ENCODE measurements at places on chromosomes 12 and 14.

- DNase-seq, result no peak
Observed at GRCh38 chr12:122501489-122501989, 807 bp upstream of the ZCCHC8 start.

- no peak for DNase-seq
Observed at GRCh38 chr14:67137744-67138371, 51.4 kb upstream of the GARIN2 start.

DNA sequence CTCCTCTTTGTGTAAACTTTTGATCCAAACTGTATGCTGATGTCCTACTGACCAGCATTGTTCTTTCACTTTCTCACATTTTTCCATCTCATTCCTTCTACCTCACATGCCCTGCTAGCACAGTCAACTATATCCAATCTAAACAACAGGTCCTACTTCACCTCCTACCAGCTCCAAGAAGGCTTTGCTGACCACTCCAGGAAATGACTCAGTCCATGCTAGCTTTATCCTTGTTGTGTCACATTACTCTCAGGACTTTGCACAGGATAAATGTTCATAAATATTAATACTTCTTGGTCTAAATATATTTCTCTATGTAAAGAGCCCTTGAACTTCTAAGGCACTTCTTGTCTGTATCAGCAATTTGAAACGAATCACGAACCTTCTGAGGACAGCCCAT, 64.9 kb upstream of the PCED1B start:
- DNase-seq, result peak; percentile 91

DNA sequence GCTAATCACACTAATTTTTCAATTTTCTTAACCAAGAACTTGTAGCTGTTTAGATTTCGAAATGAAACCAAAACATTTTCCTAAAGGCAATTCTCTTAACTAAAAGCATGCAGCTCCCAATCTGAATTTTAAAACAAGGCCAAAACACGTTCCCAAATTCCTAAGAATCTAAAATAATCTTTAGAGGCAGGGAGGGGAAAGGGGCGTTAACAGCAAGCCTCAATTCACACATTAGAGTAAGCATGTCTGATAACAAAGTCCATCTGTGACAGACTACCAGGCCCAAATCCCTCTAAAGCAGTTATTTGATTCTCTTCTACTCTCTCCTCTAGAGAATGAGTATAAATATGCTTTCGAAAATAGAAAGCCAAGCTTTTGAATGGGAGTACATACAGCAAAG, 754 bp downstream of the ATG14 start:
- DNase-seq, result no peak

DNA sequence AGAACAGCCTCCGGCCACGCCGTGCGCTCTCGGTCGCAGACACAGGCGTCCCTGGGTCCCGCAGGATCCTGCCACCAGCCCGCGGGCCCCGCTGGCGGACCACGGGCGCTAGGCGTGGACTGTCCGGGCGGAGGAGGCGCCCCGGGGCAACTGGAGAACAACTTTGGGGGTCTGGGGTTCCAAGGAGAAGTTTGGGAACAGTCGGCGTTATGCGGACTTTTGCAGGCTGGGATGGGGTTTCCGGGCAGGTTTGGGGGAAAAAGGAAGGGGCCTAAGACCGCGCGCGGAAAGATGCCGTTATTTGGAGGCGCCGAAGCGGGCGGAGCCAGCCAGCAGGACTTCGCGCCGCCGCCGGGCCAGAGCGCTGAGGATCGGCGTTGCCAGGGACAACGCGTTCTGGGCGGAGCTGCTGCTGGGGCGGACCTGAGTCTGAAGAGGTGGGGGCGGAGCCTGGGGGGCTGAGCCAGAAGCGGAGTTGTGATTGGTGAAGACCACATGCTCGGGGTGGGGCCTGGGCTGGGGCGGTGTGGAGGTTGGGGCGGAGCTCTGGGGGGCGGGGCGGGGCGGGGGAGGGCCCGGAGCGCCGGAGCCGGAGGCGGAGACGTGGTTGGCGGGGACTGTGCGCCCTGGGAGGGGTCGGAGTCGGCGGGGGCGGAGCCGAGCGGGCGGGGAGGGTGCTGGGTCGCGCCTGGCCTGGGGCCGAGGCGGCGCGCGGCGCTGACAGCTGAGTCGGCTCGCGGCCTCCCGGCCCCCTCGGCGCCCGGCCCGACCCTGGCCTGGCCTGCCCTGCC, at the start of gene CYP46A1:
CYP46A1 (plus strand) TSS at position 680 of the 791 bp plus-strand sequence. CDS start 120 bp downstream, outside the sequence.
- peak; percentile 94 for DNase-seq

GRCh38 chr12:100624571-100624970, 51.1 kb downstream of the GAS2L3 start:
- no peak for DNase-seq

DNA sequence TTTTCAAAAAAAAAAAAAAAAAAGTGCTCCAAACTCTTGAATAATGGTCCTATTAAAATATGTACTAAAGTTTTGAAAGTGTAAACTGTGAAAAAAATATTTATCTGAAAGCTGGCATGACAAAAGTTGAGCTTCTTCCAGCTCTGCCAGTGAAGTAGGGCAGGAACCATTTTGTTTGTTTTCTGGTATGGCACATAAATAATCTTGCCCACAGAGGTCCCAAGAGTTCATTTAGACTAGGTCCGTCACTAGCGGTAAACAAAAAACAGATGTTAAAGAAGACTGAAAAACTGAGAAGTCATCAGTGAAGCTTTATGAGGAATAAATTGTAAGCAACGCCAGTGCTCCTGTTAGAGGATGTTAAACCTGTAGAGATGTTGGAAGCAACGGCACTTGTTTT, 7.0 kb downstream of the ERP27 start:
- DNase-seq, result no peak

DNA sequence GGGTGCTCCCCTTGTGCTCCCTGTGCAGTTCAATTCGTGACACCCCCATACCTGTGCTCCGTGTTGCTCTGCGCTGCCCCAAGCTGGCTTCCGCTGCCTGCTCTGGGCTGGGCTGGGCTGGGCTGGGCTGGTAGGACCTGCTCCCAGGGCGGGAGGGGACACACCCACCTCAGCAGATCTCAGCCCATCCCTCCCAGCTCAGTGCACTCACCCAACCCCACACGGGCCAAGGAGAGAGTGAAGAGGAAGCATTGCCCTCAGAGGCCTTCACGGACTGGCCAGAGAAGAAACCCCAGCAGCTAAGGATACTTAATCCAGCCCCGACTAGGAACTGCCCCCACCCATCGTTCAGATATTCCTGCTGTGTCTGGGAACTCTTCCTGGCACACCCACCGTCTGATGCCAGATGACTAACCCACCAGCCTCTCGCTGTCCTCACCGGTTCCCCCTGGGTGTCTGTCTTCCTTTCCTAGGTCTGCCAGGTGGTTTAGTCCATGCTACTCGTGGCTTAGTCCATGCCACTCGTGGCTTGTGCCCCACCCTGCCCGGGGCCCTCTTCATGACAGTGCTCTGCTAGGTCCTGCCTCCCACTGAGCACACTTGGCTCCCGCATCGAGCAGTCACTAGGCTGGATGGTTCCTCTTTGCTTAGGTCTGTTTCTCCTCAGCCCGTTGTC, at the start of gene LPAR5:
LPAR5 (minus strand) TSS at position 104 of the 676 bp plus-strand sequence. CDS start 14,711 bp downstream, outside the sequence.
- DNase-seq, result no peak

GRCh38 chr14:22994762-22995275, 12.5 kb upstream of the AJUBA start:
- DNase-seq, result no peak

DNA sequence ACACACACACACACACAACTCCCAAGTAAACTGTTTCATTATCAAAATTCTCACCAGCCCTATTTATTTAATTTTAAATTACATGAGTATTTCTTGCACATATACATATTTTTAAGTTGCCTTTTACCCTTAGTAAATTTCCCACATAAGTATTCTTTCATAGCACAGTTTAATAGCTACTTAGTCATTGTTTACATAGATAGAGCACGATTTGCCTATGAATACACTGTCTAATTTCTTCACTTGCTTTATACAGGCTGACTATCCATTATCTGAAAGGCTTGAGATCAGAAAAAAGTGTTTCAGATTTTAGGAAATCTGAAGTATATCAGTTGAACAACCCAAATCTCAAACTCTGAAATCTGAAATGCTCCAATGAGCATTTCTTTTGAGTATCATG, 30.9 kb downstream of the NIN start:
- DNase-seq, result no peak

DNA sequence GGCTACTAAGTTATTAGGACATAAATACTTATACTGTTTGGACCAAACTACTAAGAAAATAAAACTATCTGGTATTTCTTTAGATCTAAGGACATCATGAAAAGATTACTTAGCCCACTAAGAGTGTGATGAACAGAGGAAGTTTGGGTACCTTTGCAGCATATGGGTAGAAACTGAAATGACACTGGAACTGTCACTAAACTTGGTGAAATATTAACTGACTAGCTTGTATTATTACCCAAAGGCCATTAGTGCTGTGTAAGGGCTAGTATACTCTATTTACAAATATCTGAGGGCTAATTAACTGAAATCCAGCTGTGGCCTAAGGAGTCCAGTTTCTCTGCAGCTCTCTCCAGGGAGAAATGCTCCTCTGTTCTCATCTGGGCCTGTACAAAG, 45.5 kb downstream of the PAWR start:
- no peak for DNase-seq

DNA sequence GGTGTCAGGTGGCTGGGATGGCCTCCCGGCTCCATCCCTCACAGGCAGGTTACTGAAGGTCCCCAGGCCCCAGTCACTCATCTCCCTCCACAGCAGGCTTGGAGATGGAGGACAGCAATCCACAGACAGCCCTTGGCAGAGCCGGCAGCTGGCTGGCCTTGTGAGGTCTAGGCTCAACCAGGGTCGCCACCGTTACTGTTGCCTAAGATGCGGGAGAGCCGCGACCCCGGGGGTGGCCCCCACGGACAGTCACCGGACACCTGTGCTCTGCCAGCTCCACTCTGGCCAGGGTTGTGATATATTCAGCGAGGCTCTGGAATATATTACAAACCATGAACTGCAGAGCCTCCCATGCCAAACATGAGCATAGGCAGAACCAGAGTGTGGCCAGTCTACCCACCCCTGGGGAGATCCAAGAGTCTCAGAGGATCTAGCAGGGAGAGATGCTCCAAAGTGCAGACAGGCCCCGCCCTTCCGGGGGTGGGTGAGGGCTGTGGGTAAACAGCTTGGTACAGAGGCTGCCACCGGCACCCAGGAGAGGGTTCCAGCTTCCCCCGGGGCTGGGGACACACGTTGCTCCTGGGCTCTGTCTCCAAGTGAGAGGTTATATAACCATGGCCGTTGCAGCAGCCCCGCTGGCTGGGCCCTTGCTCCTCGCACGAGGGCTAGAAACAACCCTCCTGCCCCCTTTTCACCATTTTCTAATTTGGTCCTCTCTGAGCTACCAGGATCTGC, 55.9 kb upstream of the DIO3 start:
- DNase-seq, result no peak

- DNase-seq, result no peak
Observed at GRCh38 chr12:67107751-67108269, 161.3 kb upstream of the CAND1 start.

- DNase-seq, result no peak
Observed at GRCh38 chr12:14605401-14605989, 37.8 kb upstream of the PLBD1 start.

- DNase-seq, result no peak
Observed at GRCh38 chr12:169528-170370, 44.2 kb downstream of the SLC6A12 start.

GRCh38 chr12:107320929-107321631, 227.7 kb upstream of the CRY1 start:
- no peak for DNase-seq

GRCh38 chr12:50123203-50123602, 11.2 kb downstream of the COX14 start:
- DNase-seq, result no peak

GRCh38 chr12:78229591-78230101, 399.0 kb downstream of the NAV3 start:
- peak; percentile 27 for DNase-seq

DNA sequence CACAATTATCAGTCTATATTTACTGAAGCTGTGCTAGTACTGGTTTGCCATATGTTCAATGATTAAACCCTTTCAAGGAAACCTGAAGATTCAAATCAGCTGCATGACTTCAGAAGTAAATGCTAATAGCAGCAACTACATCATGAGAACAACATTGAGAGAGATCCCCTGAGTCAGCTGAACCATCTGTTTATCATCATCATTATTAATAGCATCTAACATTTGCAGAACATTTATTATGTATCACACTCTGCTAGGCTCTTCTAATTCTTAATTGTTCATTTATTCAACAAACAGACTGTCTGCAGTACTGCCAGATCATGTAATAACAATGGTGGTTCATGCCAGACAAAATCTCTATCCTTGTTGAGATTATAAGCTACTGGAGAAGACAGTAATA, 157.4 kb downstream of the KLHL28 start:
- no peak for DNase-seq

DNA sequence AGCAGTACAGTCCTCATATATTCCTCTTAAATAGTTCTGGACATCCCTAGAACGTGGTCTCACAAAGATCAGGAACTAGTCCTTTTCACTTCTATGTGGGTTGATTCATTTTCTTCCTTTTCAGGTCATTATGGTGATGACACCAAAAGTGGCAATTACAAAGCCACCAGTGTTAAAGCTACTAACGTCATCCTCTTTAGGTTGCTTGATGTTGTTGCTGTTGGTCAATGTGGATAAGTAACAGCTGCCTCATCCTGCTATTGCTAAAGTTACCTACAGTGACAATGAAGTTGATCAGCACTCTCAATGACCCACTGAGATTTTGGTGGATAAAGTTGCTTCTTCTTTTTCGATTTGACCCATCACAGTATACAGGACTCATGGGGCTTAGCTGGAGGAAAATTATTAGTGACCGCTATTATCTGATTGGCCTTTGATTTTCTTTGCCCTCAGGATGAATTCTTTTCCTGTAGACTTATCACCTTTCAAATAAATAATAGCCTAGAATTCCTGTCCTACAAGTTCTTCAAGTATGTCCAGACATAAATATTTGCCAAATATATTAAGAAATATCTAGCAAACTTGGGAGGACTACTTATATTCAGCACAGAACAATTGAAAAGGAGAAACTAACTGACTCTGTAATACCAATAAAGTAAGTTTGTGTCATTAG, 54.0 kb upstream of the ATP2B1 start:
- no peak for DNase-seq

- no peak for DNase-seq
Observed at GRCh38 chr14:93688820-93689219, 99.5 kb downstream of the PRIMA1 start.

- DNase-seq, result no peak
Observed at GRCh38 chr12:39623919-39624318, 4.3 kb upstream of the ABCD2 start.

DNA sequence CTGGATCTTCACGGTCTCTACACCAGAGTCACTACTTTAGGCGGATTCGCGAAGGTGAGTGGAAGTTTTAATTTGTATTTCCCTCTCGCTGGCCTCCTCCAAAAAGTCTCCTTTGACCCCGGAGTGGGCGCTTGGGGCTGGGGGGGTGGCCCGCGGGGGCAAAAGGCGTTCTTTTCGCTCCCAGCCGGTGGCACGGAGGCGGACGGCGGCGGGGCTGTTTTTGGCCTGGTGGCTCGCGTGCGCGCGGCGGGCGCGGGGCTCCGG, 510 bp downstream of the ARID2 start:
- DNase-seq, result no peak

DNA sequence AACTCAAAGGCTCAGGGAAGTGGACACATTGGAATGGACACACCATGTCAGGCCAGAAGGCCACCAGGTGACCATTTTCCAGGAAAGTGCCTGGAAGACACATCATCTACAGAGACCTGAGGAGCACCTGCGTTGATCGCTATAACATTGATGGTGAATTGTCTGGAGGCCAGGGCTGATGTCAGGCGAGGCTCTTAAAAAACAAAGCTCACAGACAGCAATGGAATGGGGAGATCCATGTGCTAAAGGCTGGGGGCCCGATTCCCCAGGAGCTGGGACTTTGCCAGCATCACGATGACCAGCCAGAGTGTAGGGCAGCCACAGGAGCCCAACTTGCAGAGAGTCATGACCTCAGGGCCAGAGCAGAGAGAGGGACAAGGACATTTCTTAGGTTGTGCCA, 30.3 kb downstream of the DIO3 start:
- DNase-seq, result no peak

GRCh38 chr12:60522684-60523400, 927.0 kb downstream of the SLC16A7 start:
- DNase-seq, result no peak
